ENCODE measurements at places on chromosomes 5 and 9.

DNA sequence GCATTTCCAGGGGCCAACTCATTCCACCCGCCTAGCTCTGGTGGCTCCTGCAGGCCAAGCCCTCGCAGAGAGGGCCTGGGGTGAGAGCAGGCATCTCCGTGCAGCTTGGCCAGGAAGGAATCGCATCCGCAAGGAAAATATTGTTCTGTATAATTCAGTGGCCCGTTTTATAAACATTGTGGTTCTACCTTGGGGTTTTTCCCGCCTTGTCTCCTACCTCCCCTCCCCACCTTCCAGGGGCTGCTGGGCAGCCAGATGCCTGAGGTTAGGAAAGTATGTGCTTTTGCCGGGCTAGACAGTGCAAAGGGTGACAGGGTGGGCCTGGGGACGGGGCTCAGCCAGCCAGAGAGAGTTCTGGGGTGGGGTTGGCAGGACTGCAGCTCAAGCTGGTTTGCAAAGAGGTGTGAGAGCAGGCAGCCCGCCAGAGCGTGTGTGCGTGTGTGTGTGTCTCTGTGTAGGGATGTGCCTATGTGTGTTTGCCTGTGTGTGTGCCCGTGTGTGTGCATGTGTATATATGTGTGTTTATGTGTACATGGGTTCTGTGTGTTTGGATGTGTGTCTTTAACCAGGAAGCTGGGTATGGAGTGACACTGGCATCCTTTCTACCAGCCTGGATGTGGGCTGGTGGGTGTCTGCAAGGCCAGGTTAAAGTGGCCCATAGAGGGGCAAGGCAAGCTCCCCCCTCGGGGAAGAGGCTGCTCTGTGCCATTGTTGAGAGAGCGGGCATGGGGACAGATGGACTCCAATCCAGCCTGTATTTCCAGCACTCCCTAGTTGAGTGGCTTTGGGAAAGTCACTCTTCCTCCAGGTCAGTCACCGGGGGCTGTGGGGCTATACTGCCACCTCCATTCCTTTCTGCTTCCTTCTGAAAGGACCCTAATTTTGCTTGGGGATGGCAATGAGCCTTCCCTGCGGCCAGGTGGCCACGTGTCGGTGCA is 10.6 kb upstream of the SLC2A6 start:
- DNase-seq, result peak; percentile 39

DNA sequence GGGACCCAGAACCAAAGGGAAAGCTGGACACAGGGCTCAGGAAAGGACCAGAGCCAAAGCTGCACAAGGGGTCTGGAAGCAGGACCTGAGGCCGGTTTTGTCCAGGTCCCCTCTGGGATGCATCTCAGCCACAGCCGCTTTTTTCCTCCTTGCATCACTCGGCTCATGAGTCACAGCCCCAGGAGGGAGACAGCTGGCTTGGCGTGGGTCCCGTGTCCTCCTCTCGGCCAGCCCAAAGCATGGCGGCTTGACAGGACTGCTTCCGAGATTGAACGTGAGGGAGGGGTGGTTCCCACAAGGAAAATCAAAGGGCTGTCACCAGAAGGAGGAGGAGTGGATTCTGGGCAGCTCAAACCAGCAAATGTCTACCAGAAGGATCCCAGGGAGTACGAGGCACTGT is 56.7 kb upstream of the CPLX2 start:
- DNase-seq, result peak; percentile 78

- DNase-seq, result no peak
These were observed 59.8 kb downstream of the IRF1 start for GRCh38 chr5:132430746-132431145.

- DNase-seq, result no peak
These were observed 72.6 kb downstream of the SYK start for GRCh38 chr9:90874194-90874593.

DNA sequence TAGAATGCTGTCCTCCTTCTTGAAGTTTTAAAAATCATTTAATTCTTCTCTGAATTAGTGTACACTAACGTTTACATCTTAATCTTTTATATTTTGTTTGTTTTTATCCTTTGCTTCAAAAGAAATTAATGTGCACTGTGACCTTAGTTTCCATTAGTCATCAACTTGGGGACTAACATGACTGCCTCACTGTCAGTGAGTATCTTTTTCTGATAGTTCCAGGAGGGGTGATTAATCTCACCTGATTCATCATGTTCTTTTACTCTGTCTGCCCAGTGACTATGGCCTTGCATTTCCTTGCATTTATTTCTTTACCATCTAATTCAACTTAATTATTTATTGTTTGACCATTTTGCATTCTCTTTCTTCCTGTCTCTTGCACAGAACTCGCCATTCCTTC is 33.4 kb upstream of the NR3C1 start:
- DNase-seq, result peak; percentile 16

DNA sequence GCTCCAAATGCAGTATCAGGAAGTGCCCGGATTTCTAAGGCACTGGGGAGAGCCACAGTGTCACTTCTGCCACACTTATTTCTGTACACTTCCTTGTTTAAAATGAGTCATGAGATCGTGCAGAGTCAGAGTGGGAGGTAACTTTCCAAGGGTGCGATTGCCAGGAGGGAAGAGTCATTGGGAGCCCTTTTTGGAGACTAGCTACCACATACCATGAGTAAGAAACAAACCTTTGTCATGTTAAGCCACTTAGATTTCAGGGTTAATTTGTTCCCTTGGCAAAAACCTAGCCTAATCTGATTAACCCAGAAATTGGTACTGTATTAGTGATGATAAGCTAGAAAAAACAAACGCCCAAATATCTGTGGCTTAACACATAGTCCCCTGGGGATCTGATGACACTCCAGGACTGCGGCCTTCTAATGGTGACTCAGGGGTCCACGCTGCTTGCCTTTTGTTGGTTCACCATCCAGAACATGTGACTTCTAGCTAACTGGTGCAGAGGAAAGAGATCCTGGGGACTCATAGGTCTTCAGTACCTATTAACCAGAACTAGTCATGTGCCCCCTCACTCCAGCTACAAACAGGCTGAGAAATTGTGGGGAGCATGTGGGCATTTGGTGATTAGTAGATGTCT is 48.6 kb upstream of the TLE1 start:
- peak; percentile 79 for DNase-seq

DNA sequence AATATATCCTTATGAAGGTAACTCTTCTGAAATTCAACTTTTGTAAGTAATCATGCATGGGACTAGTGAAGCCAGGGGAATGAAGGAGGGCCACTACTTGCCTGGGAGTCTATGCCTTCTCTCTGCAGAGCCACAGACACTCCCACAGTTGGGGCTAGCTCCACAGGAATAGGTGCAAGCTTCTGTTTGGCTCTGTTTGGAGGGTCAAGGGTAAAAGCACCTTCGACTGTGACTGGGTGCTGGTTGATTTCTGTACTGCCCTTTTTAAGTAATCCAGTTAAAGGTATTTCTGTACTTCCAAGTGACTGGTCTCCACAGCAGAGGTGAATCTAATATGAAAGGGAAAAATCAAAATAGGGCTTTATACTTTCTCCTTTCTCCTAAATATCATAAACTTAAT is 32.2 kb downstream of the CEP120 start:
- DNase-seq, result no peak

DNA sequence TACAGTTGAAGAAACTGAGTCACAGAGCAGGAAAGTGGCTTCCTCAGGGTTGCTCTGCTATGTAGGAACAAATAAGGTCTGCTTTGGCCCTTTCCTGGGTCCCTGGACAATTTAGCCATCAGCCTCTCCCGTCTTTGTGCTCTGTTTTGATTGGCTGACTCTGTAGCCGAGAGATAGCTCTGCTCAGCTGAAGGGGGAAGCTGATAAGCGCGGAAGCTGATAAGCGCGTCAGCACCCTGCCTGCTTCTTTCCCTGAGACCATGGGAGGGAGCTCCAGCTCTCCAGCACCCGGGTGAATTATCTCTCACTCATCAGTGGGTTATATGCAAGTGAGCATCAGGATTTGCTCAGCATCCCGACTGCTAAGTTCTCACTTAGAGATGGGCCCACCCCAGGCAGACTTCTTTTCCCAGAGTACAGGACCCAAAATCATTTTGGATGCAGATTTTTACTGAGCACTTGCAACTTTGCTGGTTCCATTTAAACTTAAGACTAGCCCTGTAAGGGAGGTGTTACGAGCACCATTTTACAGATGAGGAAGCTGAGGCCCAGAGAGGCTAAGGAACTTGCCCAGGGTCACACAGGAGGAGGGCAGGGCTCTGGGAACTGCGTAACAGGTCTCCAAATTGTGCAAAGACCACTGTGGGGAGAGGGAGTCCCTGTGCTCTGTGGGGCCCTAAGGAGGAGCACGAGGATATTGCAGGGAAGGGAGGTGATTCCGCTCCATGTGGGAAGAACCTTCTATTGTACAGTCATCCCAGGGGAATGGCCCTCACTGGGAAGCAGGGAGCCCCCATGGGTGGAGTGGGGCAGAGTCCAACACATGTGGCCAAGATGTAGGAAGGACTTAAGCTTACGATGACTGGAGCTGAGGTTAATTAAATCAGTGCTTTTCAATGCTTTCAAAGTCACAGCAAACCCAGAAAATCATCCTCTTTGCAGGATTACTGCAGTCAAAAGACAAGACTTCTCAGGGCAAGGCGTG is 83.7 kb upstream of the ORM1 start:
- peak; percentile 85 for DNase-seq

DNA sequence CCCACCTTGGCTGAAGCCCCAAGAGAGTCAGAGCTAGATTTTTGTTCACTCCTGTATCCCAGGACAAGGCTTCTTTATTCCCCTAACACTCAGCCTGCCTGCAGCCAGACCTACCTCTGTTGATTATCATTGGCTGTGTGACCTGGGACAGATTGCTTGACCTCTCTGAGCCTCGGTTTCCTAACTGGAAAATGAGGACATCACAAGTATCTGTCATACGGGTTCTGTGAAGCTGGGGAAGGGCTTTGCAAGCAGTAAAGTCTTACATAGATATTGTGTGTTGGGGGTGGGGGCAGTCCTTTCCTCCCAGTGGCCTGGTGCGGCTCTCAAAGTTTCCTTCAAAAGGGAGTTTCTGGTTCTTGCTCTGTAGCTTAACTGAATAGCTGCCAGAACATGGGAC is 2.5 kb upstream of the NEK6 start:
- DNase-seq, result no peak

DNA sequence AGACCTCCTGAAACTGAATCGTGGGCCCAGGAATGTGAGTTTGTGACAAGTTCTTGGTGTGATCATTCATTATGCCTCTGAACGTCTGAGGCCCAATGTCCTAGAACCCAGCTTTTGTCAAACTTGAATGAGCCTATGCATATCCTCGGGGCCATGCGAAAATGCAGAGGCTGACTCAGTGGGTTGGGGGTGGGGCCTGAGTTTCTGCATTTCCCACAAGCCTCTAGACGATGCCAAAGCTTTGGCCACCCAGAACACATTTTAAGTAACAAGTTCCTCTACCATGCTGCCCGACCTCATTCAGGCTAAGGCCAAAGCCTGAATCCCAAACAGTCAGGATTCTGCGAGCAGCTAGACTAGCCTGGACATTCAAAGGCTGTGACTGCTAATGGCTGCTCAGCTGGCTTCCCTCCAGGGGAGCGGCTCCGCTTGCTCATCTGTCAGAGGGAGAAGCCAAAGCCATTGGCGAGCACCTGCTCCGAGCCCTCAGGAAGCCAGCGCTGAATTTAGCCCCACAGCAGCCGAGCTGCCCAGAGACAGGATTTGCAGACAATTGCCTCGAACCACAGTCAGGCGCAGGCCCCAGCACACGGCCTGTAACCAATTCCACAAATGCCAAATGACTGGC is 177.5 kb downstream of the ZDHHC21 start:
- no peak for DNase-seq

- DNase-seq, result peak; percentile 90
These were observed 214.4 kb upstream of the PAPPA start for GRCh38 chr9:115939065-115939765.

GRCh38 chr9:108050894-108051293 is 561.3 kb upstream of the KLF4 start:
- no peak for DNase-seq

GRCh38 chr9:83108208-83108607 is 45.3 kb upstream of the RASEF start:
- DNase-seq, result no peak

DNA sequence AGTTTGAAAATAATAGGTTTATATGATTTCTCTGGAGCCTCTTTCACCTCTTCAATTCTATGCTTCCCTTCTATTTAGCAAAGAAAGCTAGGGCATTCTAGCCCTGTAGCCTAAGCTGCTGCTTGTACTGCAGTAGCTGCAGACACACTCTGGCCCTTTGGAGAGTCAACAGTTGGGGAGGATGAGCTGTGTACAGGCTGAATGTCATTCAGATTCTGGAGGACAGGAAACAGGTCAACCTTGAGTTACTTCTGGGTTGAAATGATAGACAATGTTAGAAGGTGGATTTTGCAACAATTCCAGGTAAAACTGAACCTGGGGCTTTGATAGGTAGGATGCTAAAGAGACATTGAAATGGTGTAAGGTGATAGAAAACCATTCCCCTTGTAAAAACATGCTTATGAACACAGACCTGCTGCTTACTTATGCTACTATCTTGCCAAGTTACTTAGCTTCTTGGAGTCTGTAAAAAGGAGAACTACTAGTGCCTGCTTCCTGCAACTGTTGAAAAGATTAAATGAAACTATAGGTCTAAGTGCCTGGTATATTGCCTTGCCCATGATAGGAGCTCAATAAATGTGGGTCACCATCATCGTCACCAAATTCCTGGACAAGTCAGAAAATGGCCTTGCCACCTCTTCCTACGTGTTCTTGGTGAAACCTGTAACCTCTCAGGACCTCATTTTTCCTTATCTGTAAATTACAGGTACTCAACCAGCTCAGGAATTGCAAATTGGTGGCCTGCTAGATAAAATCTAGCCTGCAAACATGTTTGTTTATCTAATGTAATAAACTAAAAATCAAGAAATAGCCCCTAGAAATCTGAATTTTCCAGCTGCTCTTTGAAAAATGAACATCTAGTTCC is 83.7 kb downstream of the GALNT10 start:
- DNase-seq, result no peak

DNA sequence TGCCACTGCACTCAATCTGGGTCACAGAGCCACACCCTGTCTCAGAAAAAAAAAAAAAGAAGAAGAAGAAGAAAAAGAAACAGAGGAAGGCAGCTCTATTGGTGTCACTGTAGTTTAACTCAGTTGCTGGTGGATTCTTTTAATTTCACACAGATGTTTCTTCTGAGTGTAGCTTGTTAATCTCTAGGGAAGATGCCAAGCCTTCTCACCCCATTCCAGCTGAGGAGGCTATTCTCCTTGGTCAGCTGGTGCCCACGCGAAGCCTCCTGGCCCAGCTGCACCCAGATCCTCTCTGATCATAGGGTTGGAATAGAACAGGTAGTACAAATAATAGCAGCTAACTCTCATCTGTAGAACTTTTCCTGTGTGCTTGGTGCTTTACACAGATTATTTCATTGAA is 113.8 kb upstream of the SPRY4 start:
- DNase-seq, result no peak

DNA sequence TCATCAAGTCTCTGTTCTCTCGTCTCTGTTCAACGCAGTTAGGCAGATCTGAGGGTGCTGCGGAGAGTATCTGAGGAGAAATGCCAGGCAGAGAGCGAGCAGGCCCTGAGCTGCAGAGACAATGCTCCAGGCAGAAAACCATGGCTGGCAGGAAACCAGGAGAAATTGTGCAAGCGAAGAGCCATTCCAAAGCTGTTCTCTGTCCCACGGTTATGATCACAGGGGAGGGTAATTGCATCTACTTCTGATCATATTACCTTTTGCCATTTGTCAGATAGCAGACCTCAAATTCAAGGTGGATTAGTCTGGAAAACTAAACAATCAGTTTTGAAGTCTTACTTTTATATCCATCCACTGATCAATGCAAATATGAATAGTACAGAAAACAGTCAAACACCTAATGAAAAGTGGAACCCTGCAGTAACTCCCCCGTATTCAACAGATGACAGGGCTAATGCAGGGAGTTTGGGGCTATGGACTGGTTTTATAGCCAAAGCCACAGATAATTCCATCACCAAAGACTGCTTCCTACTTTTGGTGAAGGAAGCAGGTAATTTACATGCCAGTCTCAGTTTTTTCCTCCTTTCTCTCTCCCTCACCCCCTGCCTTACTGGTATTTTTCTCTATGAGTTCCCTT is 228.0 kb downstream of the DCP2 start:
- DNase-seq, result peak; percentile 59

All from fibroblast of lung (primary cell).